Cerebellum (tissue), 4 donors: ENCODE measurements at places on chromosomes 1 and 21. TPM values are rescaled to one million over a fixed set of nuclear protein-coding genes. Genes with fewer than 3 reads are reported as not detected.

The MSH4 gene
- 0.73 TPM for total RNA-seq

The NTRK1 gene
- total RNA-seq = 1.6 TPM

The MRPS15 gene
- total RNA-seq = 17.7 TPM

The EPHA10 gene
- total RNA-seq = 8.8 TPM

The LIPI gene
- not detected for total RNA-seq
